ENCODE measurements at places on chromosomes 7 and 10. TPM values are rescaled to one million over a fixed set of nuclear protein-coding genes. Genes with fewer than 3 reads are reported as not detected.

DNA sequence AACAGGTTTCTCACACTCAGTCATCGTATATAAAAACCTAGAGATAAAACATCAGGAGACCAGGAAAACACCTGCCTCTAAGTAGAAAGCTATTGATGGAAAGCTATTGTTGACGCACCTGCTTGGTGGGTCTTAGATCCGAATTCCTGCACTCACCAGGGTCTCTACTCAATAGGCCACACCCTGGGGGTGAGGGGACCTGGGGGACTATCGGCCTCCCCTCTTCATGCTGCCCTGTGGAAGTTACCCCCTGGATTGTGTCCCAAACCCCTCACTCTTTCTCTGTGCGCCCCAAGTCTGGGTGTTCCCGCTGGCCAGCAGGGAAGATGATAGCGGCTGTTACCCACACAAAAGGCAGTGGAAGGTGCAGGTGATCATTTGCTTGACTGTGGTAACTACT, 313.0 kb downstream of the WDR37 start:
- no peak for DNase-seq

DNA sequence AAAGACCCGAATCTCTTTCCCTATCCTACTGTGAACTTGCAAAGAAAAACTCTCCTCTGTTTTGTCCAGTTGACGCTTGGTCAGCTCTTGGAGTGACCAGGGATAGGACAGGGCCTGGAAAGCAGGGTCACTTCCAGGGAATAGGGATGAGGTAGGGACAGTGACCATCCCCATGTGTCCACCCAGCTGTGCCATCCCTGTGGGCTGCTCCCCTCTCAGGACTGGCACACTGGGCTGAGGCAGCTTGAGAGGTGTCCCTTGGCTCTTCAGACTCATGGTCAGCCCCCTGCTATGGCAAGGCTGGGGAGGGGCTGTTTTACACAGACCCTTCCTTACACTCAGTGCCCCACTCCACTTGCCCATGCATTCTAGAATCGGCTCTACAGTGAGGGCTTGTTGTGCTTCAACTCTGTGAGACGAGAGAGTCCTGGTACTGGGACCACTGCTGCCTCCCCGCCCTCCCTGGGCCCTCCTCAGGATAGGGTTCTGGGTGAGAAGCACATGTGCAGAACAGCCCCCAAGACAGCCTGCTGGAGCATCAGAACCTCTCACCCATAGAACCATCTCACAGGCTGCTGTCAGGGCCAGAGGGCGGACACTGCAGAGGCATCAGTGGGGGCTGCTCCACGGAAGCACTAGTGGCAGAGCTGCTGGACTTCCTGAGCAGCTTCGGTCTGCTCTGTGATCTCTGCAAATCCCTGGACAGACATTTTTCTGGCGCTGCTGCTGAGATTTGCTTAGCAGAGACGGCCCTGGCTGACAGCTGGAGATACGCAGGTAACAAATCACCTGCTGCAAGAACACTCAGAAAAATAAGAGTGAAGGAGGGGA, 202.8 kb upstream of the CXCL12 start:
- no peak for DNase-seq

GRCh38 chr10:112202561-112203241, 19.1 kb upstream of the GPAM start:
- peak; percentile 54 for DNase-seq

DNA sequence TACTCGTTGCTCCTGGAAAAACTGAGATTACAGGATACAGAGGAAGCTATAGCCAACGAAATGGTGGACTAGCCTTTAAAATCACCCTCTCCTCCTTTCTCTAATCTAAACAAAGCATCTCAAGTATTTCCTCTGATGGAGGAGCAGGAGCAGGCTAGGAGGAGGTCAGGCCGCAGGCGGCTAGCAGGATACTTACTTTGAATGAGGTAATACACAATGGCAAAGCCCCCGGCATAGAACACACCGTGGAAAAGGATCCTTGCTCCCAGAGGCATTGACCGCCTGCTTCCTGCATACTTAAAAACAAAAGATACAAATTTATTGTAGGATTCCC, 64.4 kb downstream of the STK17A start:
- DNase-seq: peak; percentile 94

DNA sequence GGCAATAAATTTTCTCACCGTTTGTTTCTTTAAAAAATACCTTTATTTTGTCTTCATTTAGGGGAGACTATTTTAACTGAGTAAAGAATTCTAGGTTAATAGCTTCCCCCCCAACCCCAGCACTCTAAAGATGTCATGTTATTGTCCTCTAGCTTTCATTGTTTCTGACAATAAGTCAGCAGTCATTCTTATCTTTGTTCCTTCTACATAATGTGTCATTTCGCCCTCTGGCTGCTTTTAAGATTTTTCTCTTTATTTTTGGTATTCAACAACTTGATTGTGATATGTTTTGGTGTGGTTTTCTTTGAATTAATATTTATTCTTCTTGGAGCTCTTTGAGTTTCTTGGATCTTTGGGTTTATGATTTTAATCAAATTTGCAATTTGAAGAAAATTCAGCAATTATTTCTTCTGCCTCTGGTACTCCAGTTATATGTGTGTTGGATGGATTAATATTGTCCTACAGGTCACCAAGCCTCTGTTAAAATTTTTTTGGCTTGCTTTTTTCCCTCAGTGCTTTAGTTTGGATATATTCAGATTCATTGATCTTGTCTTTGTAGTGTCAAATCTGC, 64.6 kb upstream of the ELN start:
- no peak for DNase-seq

- peak; percentile 30 for DNase-seq
Observed at GRCh38 chr10:130179640-130180039, 43.4 kb downstream of the GLRX3 start.

DNA sequence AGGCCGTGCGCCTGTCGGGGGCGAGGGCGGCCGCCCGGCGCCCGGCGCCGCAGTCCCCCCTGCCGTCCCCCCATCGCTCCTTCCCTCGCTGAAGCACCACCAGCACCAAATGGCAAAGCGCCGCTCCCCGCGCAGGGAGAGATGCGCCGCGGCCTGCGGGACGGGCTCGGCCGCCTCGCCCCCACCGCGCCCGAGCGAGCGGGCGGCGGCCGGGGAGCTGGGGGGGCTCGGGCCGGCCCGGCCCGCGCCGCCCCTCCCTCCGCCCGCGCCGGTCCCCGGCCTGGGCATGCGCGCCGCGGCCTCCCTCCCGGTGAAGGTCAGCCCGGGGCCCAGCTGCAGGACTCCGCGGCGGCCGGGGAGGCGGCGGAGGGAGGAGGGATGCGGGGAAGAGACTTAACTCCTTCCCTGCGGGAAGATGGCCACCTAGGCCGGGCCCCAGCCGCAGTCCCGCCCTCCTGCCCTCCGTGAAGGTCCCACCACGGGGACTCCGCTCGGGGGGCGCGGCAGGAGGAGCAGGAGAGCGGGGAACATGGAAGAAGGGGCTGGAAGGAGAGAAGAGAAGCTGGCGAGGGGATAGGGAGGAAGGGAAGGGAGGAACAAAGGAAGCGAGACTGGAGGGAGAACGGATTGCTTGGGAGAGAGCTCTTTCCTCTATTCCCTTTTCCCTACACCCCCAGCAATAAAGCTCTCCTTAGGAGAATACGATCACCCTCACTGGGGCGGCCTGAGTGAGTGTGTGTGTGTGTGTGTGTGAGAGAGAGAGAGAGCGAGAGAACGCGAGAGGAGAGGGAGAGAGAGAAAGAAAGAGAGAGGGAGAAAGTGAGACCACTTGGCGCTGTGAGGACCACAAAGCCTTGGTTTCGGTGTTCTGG, 3.4 kb upstream of the SMARCD3 start:
- peak; percentile 82 for DNase-seq

GRCh38 chr10:47020471-47020870, 109.2 kb downstream of the PTPN20 start:
- peak; percentile 58 for DNase-seq

DNA sequence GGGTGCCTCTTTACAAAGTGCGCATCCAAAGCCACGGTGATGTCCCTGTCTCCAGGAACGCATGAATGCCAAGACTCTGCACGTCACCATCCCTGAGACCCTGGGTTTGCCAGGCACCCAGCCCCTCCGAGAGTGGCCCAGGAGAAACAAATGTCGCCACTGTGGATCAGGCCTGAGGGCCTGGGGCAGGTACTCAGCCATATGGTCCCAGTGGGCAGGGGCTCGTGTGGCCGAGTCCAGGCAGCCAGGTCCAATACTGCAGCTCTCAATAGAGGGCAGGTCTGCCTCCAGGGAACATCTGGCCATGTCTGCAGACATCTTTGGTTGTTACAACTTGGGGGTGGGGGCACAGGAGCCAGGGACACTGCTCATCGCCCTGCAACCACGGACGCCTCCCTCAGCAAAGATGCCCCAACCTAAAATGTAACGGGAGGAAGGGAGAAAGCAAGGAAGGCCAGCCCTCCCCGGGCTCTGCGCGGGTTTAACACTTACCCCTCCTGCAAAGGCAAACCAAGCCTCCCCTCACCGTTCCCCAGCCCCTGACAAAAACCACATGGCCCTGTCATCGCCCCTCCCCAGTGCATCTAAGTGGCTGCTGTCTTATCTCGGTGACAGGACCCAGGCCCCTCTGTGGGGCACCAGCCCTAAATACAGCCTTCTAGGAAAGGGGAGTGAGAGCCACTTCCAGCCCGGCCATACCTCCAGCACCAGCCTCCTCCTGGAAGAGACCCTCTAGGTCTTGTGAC, 10.3 kb upstream of the PAPOLB start:
- DNase-seq: no peak

DNA sequence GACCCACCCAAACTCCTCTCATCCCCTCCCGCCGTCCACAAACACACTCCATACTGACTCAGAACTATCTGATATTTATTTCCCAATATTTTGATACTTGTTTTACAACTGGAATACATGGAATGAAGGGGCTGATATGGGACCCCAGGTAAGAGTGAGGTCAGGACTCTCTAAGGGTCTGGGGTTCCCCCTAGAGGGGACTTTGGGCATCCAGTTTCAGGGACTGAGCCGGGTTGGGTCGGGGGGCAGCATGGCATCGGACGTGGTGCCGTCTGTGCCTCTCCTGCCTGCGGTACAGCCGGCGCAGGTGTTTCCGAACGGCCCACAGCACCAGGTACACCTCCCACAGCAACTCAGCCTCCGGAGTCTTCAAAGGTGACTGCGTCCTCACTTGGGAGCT, 7.5 kb downstream of the SPACDR start:
- no peak for DNase-seq

- DNase-seq: peak; percentile 81
Observed at GRCh38 chr7:41816111-41816510, 113.2 kb upstream of the INHBA start.

GRCh38 chr10:17609523-17610079, 7.6 kb downstream of the HACD1 start:
- DNase-seq: no peak

GRCh38 chr10:28431139-28431538, 101.8 kb upstream of the WAC start:
- DNase-seq: no peak

DNA sequence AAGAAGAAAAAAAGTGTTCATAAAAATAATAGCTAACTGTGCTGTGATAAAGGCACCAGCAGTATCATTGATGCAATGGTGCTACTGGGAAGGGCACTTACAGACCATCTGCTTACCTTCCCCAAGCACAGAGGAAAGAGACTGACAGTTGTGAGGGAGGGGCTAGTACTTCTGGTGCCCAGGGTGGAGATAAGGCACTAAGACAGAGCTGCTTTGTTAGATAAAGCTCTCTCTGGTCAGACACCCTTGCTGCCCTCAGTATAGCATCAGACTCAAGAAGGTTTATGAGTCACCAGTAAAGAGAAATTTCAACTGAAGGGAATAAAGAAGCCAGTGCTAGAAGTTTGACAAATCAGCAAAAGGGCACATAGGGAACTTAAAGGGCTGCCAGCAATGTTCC, 325.6 kb downstream of the HPSE2 start:
- DNase-seq: no peak

Gene PPP1R9A
- total RNA-seq: 2.6 TPM

Gene SORCS1
- total RNA-seq: not detected

Gene AMPH
- 14.0 TPM for total RNA-seq

Gene CYP3A4
- total RNA-seq: 0.11 TPM

Gene SPDYE18
- not detected for total RNA-seq

Gene GSTO2
- 0.06 TPM for total RNA-seq

Gene UTF1
- not detected for total RNA-seq

Gene DUSP5
- total RNA-seq: 9.9 TPM

Gene DCLRE1A
- 9.8 TPM for total RNA-seq

Gene ACTR3C
- total RNA-seq: 0.06 TPM

Gene FIGNL1
- total RNA-seq: 77.2 TPM

Gene CHST15
- total RNA-seq: 9.5 TPM

Gene RTKN2
- total RNA-seq: 8.5 TPM

Measured in Daoy (cell line).